Kidney (tissue), 22 donors: ENCODE measurements at places on chromosomes 5 and 9. TPM values are rescaled to one million over a fixed set of nuclear protein-coding genes. Genes with fewer than 3 reads are reported as not detected.

BTNL8 gene
- total RNA-seq: 0.19 TPM

ABCA2 gene
- total RNA-seq: 72.1 TPM

ADGRD2 gene
- not detected for total RNA-seq

RABEPK gene
- total RNA-seq: 12.6 TPM

OMD gene
- total RNA-seq: 3.2 TPM

INSL4 gene
- not detected for total RNA-seq

FKTN gene
- total RNA-seq: 21.4 TPM

THOC3 gene
- 25.2 TPM for total RNA-seq

DNA sequence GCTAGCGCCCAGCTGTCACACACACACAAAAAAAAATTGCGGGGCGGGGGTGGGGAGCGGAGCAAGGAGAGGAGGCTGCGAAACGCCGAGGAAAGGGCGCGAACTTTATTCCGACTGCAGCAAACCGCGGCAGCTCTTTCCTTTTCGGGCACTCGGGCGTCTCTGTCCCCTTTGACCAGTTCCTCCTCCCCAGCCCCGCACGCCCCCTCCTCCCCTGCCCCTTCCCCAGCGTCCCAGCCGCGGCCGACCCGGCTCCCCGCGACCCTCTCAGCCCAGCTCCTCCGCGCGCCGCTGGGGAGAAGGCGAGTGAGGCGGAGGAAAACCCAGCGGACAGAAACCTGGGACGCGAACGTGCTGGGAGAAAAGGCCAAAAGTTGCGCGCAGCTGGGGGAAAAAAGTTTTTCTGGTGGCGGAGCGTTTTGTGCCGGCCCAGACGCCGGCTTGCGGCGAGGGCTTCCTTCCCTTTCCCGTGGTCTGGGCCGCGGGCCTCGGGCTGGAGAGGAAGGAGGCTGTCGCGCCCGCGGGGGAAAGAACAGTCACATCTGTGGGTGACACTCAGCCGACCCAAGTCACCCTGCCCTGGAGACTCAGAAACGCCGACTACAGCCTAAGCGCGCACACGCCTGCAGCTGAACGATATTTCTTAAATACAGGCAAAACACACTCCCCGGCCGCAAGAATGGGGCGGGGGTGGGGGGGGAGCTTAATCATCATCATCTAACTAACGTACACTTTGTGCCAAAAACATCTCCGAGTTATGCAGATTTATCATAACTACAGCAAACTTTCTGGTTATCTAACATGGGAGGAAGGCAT is 1.1 kb upstream of the BNC2 start:
- DNase-seq: peak; percentile 88

GRCh38 chr5:61264273-61264661 is 67.8 kb upstream of the ZSWIM6 start:
- DNase-seq: no peak

DNA sequence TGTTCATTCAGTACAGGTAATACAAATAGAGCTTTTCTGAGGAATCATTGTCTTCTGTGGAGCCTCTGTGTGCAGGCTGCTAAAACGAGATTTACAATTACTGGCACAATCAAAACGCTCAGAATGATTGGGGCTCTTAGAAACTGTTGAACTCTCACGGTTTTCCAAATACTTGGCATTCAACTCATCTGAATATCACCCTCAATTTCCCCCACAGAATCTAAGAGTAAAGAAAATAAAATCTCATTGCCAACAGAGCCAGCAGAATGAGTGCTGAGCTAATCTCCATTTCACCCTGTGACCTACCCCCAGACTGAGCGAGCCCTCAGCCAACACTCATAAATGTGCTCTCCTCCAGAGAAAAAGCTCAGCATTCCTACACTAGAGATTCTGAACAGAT is 35.3 kb upstream of the TMED7 start:
- DNase-seq: peak; percentile 69

DNA sequence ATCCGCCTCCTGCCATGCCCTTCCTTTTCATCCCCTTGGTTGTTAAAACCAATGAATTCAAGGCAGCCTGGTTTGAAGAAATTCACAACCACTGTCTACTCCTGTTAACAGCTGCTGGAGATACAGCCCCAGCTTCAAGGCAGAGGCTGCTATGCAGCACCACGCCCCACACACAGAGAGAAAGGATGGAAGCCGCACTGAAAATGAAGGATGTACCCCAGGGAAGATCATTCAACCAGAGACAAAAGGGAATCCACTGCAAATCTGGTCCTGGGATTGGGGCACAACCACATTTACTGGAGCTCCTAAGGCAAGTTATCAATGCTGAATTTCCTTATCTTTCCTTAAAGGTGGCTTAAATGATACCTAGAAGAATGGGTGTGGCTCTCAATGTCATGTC is 58.7 kb downstream of the DPYSL3 start:
- no peak for DNase-seq

- DNase-seq: peak; percentile 86
These were observed at the start of gene CCNJL for GRCh38 chr5:160312134-160312959. Gene CCNJL (minus strand): TSS chr5:160312564. CDS start chr5:160311923, 641 bp downstream.

GRCh38 chr5:179610109-179610902 is 13.2 kb downstream of the HNRNPH1 start:
- no peak for DNase-seq

GRCh38 chr5:73816656-73817420 is 190.8 kb downstream of the ARHGEF28 start:
- DNase-seq: peak; percentile 46

DNA sequence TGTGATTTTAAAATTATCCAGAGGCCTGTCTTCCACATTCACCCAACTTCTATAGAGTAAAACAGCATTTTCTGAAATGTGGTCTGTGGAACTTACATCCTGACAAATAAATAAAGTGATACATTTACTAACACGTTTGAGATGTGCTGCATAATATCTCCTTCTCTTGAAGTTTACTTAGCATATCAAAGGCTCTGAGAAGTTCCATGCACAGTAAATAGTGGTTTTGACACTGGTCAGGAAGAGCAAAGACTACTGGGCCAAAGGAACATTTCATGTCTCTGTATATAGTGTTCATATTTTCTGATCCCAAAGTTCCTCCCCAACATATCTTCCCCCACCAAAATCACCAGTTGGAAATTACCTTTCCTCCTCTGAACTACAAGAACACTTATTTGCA is 30.5 kb upstream of the TARS1 start:
- no peak for DNase-seq

GRCh38 chr5:83392766-83393503 is 78.6 kb upstream of the VCAN start:
- DNase-seq: no peak

DNA sequence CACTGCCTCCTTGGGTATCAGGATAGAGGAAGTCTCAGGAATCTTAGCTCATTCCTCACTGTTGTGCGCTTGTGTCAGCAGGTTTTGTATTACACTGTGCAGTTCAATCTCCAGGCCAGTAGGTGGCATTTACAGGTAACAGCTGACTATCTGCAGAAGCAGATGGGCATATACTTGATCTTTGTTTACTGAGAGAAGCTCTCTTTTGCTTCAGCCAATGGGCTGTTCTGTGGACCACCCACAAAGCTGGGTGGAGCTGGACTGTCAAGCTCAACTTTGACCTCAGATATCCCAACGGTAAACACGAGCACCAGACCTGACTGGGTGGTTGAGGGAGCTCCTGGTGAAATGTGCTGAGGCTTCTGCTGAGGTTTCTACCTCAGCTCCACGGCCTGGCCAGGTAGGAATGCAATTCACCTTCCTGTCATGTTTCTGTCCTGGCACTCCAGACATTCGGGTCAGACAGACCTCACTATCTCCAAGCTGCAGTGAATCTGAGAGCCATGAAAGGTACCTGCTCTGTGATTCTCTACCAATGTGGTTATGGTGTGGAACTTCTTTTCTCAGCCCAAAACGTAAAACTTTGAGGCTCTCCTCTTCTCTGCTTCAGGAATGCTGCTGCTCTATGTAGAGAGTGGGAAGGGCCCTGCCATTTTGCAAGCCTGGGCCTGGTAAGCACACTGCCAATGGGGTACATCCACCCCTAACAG is 167.9 kb upstream of the ACTBL2 start:
- DNase-seq: no peak
